ENCODE measurements at places on chromosomes 1 and 21.

DNA sequence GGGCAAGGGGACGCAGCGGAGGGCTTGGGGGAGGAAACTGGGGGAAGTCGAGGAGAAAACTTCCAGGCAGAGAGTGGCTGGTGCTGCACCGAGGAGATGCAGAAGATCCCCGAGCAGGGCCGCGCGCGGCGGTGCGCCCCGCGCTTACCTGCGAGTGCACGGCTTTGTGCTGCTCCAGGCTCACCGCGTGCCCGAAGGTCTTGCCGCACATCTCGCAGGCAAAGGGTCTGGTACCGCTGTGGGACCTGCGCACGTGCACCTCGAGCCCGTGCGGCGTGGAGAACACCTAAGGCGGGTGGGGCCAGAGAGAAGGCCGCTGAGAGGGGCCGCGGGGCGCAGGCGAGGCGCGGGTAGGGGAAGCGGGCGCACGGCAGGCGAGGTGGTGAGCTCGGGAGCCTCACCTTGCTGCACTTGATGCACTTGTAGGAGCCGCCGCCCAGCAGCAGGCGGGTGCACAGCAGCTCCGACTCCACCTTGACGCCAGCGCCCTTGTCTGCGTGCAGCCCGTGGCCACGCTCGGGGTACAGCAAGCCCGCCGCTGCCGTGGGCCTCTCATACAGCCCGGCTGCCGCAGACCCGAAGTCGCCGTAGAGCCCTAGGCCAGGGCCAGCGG, 6.4 kb downstream of the GFI1 start:
- DNase-seq, result no peak

DNA sequence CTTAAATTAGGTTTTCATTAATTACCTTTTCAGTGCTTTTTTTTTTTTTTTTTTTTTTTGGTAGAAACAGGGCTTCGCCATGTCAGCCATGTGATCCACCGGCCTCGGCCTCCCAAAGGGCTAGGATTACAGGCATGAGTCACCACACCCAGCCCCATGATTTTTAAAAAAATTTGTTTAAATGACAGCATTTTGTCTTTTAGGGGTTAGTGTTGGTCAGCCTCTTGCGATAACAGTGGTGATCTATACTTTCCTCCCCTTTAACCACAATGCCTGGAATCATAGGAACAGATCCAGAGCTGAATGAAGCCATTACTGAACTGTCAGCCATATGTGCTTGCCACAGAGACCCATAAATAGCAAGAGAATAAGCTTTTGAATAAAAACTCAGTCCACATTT, 73.9 kb downstream of the CACHD1 start:
- no peak for DNase-seq

DNA sequence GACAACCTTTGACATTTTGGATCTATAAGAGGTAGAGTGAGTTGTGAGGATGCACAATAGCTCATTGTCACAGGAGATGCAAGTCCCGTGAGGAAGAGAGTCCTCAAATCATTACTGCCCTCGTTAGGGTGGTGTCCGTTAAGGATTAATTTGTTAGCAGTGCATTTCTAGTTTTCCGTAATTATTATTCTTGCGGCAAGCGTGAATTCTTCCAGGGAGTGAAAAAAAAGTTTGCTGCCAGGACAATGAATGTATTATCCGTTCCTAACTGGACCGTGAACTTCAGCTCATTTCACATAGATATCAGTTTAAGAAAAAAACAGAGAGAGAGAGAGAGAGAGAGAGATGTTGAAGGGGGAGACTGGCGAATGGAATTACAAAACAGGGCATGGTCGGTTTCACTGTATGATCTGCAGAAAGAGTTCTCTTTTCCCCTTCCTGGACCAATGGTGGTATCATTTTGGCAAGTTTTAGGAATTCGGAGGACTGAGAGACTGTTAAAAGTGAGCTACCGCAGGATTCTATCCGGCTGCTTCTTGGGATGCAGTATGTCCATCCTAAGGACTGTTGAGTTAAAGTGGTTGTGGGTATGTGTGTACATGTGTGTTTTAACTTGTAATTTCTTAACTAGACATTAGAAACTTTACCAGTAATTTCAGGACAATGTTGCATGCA, 216.0 kb upstream of the NFIA start:
- no peak for DNase-seq

DNA sequence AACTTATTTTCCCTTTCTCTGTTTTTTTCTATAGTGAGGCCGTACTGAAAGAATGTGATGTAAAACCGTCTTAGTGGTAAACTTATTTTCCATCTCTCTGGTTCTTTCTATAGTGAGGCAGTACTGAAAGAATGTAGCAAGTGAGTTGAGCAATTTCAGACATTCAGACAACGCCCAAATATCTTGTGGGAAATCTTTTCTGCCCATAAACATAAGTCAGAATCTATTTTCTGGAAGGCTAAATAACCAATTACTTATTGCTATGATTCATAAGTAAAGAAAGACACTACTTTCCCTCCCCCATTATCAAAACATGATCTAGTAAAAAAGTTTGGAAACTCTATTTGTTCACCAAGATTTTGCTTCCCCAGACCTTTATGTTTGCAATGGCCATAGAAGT, 18.8 kb upstream of the SCCPDH start:
- DNase-seq, result no peak

DNA sequence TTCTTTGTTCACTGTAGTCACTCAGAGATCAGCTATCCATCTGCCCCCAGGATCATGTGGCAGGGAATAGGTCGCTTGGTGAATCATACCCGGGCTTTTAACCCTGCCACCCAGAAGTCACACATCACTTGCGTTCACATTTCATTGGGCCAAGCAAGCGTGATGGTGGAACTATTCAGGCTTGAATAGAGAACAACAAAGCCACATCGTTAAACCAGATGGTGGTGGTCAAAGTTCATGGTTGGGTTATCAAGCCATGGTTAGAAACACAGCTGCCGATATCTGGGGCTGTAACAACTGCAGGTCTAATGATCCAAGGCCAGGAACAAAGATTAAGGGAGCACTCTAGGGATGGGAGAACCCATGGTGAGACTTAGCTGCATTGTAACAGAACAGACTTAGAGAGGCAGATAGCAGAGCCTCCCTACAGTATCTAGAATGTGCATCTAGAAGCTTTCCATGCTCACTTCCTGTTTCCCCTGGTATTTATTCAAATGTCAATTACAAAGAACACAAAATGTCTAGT, 40.0 kb upstream of the PTPRC start:
- peak; percentile 12 for DNase-seq

GRCh38 chr21:28657566-28657965, 335.1 kb downstream of the LTN1 start:
- DNase-seq, result no peak

DNA sequence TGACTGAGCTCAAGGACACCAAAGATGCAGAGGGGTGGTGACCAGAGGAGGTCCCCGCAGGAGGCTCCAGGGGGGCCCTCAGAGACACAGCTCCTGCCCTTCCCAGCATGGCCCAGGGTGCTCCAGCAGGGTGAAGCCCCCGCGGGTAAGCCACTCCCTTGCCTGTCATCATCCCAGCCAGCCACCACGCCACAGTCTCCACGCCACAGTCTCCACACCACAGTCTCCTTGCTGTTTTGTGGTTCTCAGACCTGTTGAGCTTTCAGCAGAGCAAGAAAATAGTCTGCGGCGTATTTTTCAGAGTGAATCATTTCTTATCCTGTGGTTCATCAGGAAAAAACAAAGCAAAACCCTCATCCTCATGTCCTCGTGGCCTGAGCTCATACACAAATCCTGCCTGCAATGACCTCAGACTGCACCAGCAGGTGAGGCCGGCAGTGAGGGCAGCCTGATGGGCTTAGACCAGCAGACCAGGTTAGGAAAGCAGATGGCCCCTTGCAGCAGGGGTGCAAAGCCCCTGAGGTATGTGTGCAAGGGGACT, 25.7 kb upstream of the ABCG1 start:
- DNase-seq, result peak; percentile 74

- DNase-seq, result no peak
These were observed 38.1 kb upstream of the SYT14 start for GRCh38 chr1:209899948-209900347.

GRCh38 chr1:2537784-2538115, 7.7 kb upstream of the HES5 start:
- no peak for DNase-seq

GRCh38 chr1:55061706-55062321, 22.5 kb downstream of the PCSK9 start:
- DNase-seq, result no peak

DNA sequence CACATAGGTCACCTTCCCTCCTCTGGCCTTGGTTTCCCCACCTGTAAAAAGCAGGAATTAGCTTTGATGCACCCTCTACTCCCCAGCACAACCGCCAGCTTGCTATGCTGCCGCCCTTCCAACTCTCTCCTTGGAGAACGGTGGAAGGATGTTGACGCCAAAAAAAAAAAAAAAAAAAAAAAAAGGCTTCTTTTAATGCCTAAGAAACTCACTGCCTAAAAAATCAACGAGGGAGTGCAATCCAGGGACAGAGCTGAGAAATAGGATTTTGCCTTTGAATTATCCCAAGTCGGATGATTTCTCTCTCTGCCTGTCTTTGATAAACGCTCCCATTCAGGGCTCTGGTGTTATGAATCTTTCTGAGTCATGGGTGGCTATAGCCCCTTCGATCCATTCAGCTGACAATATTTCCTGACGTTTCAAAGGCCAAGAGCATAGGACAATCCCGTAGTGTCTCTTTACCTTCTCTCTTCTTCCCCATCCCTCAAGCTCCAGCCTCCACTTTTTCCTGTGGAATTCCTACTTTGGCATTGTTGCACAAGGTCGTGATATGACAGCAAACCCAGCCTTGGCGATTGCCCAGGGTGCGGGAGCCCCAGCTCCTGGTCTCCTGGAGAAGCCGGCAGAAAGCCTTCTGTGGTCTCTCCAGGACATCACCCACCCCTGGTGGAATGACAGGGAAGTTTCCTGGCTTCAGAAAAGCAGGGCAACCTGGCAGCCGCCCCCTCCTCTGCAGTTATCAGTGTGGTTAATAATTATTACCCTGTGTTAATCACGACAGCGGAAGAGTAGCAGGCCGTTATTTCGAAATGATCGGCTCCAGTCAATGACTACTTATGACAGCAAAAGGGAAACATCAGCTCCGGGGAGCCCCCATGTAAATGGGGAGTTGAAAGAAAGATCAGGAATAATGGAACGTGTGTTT, 8.0 kb upstream of the PLXNA2 start:
- DNase-seq, result no peak

- DNase-seq, result no peak
These were observed 25.0 kb downstream of the SDC3 start for GRCh38 chr1:30883389-30884172.

DNA sequence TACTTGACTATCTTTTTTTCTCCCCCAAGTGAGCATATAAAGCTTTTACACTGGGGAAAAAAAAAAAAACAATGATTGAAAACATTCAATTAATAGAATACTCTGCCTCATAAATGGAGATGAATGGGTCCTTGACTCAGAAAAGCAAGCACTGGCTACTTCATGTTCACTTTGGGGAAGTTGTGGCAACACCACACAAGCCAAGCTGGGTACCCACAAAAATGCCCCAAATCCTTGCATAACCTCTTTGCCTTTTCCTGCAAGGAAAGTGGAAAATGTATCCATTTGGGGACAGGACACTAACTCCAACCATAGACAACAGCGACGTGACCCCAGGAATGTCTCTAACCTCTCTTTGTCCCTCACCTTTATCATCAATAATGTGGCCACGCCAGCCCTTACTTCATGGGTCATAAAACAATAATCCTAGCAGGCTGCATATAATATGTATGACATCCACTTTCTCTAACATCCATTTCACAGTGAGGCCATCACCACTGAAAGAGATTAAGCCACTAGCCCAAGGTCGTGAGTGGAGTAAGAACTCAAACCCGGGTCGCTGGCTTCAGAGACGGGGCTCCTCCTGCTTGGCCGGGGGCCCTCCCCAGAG, 2.3 kb downstream of the ECE1 start:
- DNase-seq, result no peak

DNA sequence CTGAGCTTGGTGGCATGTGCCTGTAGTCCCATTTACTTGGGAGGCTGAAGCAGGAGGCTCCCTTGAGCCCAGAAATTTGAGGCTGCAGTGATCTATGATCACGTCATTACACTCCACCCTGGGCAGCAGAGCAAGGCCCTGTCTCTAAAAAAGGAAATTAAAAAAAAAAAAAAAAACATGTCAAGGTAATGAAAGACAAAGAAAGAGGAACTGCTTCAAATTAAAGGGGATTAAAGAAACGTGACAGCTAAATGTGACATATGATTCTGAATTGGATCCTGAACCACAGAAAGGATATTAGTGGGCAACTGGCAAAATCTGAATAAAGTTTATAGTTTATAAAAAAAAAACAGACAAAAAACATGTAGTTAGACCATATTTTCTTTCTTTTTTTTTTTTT, 3.8 kb upstream of the C2CD4D start:
- DNase-seq, result no peak

- peak; percentile 50 for DNase-seq
These were observed 7.8 kb downstream of the NUAK2 start for GRCh38 chr1:205313563-205314308.

DNA sequence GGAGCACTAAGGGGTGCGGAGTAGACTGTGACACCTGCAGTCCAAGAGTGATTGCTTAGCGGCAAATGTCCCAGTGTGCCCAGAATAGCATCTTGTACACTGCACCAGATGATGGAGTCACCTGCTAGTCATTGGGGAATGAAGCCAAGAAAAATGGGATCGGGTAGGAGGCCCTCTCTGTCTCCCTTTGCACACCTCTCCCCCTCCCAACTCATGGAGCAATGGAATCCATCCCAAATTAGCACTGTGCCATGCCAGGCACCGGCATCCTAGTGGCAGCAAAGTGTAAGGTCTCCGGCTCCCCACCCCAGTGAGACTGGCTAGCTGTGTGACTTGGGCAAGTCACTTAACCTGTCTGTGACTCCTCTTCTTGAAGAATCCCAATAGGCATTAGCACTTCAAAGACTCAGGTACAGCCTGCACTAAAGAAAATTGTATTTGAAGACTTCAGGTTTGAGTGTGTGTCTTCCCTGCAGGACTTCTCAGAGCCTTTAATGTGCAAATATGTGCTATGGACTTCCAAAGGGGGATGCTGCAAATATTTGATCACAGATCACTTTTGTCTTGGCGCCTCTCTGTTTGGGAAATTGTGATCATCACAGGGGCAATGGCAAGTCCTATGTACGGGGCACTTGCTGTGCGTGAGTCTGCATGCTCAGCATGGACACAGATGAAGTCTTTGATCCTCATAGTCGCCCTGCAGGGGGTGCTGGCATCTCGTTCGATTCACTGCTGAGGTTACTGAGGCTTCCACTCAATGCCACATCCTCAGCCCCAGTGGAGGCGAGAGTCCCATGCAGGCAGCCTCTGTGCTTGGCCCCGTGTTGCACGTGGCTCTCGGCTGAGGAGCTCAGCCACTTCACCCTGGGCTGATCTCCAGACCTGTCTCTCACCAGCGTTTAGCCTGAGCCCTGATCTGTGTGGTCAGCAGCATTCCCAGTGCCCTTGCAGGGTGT, 272.9 kb upstream of the C1orf174 start:
- no peak for DNase-seq
